ENCODE measurements at places on chromosomes 5 and 9.

DNA sequence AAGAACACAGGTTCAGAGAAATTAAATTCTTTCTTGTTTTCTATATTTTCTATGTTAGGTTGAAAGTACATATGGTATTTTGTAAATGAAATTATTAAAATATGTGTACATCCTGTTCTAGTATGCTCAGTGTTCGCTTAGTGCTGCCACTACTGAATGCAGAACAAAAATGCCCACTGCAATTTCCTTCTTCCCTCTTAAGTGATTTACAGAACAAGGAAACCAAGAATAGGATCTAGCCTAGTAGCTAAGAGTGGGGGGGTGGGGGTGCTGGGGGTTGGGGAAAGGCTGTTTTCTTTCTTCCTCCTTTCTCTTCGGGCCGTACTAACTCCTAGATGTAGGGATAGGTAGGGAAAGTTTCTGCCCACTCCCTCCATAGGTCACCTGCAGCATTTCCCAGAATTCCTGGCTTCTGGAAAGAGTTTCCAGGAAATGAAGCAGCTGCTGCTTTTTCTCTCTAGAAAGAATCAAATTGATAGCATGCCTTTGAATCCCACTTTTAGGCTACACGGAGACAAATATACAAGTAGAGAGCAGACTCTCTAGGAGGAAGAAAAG lies 15.7 kb downstream of the SPATA9 start:
- DNase-seq: no peak

GRCh38 chr5:121430538-121430937 lies 421.1 kb upstream of the FTMT start:
- DNase-seq: no peak

DNA sequence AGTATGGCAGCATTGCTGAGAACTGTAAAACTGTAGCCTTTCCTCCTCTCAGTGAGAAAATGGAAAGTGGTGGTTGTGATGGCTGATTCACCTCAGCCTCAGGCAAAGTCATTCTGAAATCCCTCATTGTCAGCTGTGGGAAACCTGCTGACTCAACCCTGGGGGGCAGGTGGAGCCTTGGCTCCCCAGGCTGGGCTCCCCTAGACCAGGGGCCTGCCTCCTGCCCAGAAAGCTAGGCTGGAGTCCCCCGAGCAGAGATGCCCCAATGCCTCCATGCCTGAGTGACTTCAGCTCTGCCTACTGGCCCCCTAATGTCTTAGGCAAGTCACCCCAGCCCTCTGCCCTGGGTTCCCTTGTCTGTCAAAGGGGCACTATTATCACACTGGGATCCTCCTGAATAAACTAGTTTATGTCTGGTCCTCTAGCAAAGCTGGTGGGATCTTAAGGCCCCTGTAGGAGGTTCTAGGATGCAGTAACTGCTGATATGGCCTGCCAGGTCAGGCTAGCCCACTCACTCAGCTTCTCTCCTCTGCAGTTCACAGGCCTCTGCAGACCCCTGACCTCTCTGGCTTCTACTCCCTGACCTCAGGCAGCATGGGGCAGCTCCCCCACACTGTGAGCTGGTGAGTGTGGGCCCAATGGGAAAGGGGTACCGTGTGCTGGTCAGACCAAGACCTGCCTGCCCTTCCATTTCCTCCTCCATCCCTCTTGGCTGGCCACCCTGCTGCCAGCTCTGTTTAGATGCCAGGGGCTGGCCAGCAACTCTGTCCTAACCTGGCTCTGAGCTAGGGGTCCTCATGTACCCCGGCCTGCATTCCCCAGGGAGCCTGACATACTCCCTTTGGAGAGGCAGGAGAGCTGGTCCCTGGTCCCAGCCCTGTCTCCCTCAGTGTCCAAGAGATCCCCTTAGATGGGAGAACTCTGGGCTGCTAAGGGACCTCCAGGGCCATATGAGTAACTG lies 24.2 kb downstream of the TCF7 start:
- no peak for DNase-seq

- no peak for DNase-seq
Measured at GRCh38 chr5:31355337-31355736, 161.9 kb downstream of the CDH6 start.

GRCh38 chr5:159912033-159912800 lies 4.1 kb upstream of the ADRA1B start:
- DNase-seq: peak; percentile 75

DNA sequence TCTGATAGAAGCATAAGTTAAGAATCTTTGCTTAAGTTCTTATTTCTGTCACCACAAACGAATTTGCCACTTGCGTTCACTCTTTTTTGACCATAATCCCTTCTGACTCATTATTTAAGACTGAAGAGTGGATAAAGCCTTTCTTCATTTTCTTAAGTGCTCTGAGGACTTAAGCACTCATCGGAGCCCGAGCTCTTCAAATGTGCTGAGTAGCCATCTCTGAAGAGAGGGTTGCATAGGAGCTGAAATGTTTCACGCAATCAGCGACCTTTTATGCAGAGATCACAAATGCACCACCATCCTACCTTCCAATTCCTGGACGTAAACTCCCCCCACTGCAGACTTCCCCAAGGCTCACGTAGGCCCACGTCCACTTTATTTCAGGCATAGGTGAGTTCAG lies 699.2 kb downstream of the IRX1 start:
- no peak for DNase-seq

GRCh38 chr5:2014058-2014610 lies 131.4 kb upstream of the IRX4 start:
- DNase-seq: no peak

GRCh38 chr9:137544176-137544760 lies 5.9 kb downstream of the PNPLA7 start:
- no peak for DNase-seq

DNA sequence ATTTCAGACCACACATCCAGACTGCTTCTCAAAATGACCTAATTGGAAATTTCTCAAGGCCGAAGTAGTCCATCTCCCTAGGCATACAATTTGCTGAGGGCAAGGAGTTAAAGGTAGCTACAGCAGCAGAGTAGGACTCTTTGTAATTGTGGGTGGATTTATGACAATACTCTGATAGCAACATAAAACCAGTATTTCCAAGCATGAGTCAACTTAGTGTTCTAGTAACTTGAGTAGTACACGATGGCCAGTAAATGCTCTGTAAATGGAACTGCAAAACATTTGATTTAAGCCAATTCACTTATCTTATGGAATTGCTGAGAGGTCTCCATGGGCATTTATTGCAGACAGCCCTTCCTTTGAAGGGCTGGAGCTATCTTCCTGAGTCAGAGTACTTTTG lies 352.2 kb downstream of the PLK2 start:
- no peak for DNase-seq
